ENCODE measurements at places on chromosomes 2 and 18.

- no peak for DNase-seq
Measured at GRCh38 chr2:86194751-86195054, 559 bp downstream of the IMMT start.

GRCh38 chr2:67515056-67515455 is 117.9 kb downstream of the ETAA1 start:
- no peak for DNase-seq

DNA sequence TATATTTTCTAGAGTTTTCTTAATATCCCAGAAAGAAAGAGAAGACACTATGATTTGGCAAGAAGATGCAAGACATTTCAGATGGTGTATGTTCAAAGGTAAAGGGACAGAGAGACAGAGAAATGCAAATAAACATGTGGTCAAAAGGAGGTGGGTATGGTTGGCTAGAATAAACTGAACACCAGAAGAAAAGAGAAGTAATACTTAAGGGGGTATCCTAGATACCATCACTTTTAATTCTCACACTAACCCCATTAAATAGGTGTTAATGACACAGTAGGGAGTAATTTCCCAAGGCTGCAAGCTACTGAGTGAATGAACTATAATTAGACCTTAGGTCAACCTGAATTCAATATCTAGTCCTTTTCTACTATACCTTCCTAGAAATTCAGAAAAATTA is 111.2 kb upstream of the CD226 start:
- DNase-seq, result no peak

GRCh38 chr2:62467100-62467474 is 38.9 kb downstream of the TMEM17 start:
- no peak for DNase-seq

GRCh38 chr2:124267794-124268193 is 242.7 kb downstream of the CNTNAP5 start:
- DNase-seq, result peak; percentile 98

Measured in amniotic epithelial cell (primary cell).